HCEC 1CT (cell line): ENCODE measurements at places on chromosomes 7 and 10.

GRCh38 chr10:70906031-70906783 lies 17.8 kb upstream of the PCBD1 start:
- no peak for DNase-seq

DNA sequence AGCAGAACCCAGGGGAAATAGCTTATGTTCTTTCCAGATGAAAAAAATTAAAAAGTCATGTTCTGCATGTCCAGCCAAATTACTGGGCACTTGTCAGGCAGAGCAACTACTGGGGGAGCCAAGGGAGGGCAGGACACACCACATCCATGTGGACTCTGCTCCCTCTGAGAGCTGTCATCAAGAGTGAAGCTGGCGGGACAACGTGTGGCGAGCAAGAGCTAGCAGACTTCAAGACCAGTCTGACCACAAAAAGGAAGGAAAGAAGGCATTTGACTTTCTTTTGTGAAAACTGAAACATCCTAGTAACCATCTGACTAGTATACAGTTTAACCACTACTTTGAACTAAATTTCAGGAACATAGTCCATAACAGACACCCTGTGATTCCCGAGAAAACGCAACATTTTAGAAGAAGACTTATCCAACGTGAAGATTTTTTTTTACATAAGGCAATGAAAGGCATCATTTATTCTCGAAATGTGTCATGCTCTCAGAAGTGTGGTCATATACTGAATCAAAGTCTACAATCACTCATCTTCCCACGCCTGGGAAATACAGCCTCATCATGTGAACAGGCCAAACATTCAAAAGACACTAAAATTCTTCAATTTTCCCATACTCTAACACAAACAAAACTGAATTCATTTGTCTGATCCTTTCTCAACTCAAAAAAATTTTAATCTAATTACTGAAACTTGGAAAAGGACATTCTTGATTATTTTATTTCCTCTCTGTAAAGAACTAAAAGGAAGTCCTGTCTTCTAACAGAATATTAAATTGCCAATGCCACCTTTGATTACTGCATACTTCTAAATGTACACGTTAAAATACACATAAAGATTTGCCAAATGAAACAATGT lies 15.5 kb downstream of the CYTH3 start:
- DNase-seq: peak; percentile 26

DNA sequence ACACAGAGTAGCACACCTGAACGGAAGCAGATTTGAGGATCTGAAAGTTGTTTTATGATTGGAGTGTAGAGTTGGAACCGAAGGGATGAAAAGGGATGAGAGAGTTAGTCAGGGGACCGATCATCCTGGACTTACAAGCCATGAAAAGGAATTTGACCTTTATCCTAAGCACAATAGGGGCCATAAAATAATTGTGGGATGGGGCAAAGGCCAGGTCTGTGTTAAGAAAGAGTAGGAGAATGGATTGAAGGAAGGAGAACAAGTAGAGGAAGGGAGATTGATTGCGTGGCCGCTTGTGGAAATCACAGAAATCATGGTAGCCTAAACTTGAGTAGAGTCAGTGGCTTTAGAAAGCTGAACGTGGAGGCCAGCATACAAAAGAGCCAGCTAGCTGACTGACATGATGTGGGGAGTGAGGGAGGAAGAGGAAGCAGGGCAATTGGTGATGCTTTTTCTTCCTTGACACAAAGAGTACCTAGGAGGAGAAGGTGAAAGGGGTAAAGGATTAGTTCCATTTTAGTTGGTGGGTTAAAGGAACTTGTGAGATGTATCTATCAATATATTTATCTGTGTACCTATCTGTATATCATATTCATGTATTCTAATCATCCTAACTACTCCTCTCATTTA lies 67.1 kb upstream of the RPA3 start:
- no peak for DNase-seq

DNA sequence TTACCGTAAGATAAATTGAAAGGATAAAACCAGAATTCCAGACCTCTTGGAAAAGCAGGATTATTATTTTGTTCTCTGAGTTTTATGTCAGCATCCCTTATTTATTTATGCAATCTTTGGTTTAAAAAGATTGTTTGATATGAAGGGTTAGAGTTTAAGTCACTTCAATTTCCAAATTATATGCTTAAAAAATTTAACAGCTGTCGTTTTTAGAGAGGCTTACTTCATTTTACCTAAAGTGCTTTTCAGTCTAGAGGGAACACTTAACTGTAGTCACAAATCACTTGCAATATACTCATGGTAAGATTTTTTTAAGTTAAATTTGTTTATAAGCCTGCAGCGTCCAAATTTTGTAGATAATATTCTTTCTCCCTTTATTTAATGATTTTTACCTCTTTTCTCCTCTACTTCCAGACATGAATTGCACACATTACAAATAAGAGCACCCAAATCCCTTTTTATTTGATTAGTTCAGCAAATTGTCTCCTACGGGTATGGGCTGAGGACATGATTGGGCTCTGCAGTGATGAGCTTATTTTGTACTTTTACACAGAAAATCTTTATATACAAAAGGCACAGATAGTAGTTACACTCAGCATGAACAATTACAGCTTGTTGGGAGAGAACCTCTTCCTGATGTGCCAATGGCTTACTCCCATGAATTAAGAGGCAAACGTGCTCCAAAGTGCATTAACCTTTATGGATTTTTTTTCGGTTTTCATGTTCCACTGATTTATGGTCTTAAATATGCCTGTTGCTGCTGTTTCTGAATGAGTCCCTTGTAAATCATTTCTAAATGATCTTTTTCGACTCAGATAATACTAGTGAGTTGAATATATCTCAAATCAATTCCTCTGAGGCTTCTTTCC lies 319.3 kb upstream of the LRGUK start:
- no peak for DNase-seq

- DNase-seq: no peak
These were observed 37.3 kb downstream of the CFAP46 start for GRCh38 chr10:132904814-132905649.

DNA sequence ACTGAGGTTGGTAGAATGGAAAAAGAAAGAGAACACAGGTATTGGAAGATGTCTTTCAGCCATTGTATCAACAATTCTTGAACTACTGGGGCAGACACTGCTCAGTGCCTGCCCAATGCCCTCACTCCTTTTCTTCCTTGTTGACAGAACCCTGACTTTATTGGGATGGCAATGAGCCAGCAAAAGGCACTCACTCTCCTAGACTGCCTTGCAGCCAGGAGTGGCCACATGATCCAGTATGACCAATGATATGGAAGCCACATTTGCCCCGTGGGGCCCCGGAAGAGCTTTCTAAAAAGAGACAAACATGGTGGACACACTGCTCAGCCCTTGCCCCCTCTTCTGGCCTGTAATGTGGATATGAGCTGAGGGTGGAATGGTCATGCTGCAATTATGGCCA lies 88.6 kb upstream of the ZNF716 start:
- no peak for DNase-seq

DNA sequence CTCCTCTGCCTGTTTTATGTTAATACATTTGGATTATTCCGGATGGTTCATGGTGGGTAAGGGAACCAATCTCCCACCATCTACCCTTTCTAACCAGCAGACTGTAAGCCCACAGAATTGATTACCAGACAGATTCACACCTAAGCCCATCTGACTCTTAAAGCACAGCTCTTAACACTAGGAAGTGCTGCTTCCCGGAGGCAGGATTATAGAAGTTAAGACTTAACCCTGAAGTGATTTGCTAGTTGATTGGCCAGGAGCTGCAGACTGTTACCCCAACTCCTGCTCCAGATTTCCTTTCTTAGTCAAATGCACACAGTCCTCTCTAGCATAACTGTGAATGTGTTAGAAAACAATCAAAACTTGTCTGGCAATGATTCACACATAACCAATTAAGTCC lies 221.7 kb downstream of the CDK14 start:
- no peak for DNase-seq

DNA sequence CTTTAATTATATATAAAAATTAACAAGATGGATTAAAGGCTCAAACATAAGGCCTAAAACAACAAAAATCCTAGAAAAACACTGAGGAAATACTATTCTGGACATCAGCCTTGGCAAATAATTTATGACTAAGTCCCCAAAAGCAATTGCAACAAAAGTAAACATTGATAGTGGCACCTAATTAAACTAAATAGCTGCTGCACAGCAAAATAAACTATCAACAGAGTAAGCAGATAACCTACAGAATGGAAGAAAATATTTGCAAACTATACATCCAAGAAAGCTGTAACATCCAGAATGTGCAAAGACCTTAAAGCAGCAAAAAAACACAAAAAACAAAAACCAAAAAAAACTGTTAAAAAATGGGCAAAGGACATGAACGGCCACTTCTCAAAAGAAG lies 384.0 kb upstream of the SEMA3D start:
- no peak for DNase-seq

DNA sequence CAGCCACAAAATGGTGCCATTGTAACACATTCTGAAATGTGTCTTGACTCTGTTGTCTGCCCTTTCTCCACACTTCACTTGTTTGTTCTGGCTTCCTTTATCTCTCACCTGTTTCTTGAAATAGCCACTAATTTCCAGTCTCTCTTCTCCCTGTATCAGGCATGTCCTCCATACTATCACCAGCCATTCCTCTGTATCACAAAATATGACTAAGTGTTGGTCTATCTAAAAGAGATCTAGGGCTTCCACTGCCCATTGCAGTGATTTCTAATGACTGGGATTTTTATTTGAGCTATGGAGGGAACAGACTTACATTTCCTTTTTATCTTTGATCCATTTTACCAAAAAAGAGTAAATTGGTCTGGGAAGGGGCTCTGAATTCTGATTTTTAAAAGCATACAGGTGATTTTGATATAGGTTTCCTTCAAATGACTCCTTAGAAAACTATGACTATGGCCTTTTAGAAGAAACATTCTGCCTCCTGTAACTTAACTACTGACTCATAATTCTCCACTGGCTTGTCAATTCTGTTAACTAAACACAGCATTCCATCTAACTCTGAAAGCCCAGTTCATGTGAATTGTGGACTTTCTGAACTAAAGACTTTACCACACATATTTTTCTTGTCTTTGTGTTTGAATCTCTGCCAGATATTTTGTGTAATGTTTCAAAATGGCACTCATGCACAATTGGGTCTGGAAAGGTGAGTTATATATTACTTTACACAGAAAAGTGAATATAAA lies 1121.4 kb downstream of the XPNPEP1 start:
- peak; percentile 72 for DNase-seq

GRCh38 chr10:65581426-65582026 lies 1344.3 kb upstream of the LRRTM3 start:
- DNase-seq: no peak

GRCh38 chr10:108582387-108582786 lies 1340.9 kb downstream of the XPNPEP1 start:
- peak; percentile 84 for DNase-seq

- no peak for DNase-seq
These were observed 73.4 kb downstream of the ALOX5 start for GRCh38 chr10:45447416-45447815.

- DNase-seq: no peak
These were observed 556.5 kb upstream of the LRRN3 start for GRCh38 chr7:110534241-110534931.

- no peak for DNase-seq
These were observed 6.1 kb upstream of the DDX50 start for GRCh38 chr10:68895041-68895440.

GRCh38 chr7:23058408-23059096 lies 44.6 kb upstream of the HYCC1 start:
- no peak for DNase-seq

GRCh38 chr7:72265071-72265904 lies 146.8 kb downstream of the CALN1 start:
- DNase-seq: no peak

GRCh38 chr7:7323921-7324320 lies 141.6 kb downstream of the C1GALT1 start:
- DNase-seq: no peak

GRCh38 chr10:44510379-44511115 lies 125.7 kb upstream of the CXCL12 start:
- DNase-seq: no peak

DNA sequence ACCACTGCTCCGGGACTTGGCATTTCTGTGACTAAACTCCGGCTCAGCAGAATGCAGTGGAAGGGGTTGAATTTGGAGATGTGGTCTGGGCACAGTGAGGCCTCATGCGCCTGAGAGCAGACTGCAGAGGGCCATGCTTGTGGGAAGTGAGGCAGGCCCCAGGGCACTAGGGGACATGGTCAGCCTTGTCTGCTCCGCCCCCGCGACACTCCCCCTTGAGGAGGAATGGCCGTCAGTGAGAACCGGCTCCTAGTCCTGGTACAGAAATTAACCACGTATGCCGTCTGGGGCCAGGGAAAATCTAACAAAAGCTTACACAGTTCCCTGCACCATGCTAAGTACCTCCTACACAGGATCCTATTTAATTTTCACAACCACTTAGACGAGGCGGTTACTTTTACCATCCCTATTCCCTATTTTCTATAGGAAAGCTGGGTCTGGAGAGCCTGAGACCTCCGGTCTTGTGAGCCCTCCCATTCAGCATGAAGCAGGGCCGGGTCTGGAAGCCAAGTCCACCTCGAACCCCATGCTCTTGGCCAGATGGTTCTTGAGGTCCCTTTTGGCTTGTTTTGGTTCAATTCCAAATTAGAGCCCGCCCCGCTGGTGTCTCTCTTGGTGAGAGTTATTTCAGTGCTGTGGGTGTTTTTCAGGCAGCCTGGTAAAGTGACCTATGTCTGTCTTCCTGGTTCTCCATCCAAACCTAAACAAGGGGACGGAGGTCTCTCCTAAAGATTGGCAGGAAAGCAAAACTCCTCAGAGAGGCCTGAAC lies 87.7 kb upstream of the PITRM1 start:
- DNase-seq: no peak

- DNase-seq: no peak
These were observed 32.6 kb upstream of the ORC5 start for GRCh38 chr7:104240401-104240800.

GRCh38 chr7:110590415-110590814 lies 500.5 kb upstream of the LRRN3 start:
- DNase-seq: no peak

DNA sequence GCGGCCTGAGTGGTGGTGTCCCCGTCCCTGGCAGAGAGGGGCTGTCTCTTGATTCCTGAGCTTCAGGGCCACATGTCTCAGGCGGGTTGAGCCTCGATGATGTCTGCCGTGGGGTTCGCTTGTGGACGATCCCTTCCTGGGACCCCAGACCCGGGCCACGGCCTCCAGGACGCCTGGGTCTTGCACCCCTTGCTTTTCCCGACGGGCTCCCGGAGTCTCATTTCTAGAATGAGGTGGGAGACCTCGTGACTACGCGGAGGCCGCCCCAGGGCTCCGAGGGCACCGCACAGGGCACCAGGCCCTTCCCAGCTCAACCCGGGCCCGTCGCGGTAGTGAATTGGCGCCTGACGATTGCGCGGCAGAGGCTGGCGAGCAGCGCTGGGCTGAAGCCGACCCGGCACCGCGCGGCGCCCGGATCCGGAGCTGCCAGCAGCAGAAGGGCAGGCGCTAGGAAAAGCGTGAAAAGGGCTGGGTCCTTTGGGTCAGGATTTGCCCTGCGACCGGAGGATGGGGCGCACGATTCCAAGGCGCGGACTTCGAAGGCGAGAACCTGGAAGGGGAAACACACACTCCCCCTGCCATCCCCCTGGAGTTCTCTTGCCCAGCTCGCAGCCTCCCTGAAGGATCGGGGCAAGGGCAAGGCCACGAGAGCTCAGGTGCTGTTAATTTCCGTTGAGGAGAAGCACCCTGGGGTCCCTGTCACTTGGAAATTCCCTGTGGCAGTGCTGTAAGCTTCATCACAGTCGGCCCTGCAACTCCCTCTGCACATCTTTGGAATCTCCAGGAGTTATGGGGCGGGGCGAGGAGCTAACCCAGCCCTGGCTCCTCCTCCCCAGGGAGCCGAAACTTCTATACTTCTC lies 15.5 kb downstream of the TLX1 start:
- DNase-seq: no peak
